Left ventricle myocardium inferior (tissue), 1 donor: ENCODE measurements at places on chromosomes 2 and 18. TPM values are rescaled to one million over a fixed set of nuclear protein-coding genes. Genes with fewer than 3 reads are reported as not detected.

DNA sequence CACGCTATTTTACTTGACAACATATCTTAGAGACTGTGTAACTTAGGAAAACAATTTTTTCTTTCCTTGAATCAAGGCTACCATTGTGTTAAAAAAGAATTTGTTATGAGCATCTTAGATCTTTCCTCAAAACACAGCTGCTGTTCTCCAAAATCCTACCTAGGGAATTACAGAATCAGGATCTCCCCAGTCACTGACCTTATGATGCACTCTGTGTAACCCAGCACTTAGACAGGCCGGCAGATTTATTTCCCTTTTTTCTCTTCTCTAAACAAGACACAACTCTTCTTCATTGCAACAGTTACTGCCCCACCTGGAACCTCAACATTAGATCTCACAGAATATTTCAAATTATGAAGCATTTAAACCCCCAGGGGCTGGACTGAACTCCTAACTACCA, 13.5 kb upstream of the C2orf15 start:
- DNase-seq, result no peak

- no peak for DNase-seq
These were observed 273.3 kb downstream of the ZNF407 start for GRCh38 chr18:74870950-74871349.

DNA sequence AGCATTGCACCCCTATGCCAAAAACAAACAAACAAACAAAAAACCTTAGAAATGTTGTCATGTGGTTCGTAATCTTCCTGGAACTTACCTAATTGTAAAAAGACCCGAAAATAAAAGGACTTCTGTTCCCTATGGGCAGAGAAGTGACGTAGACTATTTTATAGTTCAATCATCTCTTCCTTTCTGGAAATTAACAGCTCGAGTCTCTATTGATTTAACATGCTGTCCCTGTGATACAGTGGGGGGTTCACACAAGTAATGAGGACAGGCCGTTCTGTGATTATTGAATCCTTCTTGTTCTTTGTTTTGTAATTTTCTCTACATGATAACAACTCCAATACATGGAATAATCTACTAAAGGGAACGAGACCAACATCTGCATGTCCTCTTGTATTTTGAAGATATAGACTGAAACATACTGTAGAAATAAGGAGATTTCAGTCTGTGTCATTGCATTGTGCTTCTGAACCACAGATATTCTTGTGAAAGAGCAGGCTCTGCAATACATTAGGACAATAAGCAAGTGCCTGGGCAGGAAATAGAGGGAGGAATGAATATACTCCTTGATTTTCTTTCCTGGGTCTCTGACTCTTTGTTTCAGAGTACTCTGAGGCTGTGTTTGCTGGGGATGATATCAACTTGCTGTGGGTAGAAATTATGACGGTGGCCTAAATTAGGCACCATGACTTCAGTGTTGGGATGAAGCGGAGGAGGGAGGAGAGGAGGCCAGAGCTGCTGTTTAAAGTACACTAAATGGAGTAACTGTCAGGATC, 65.7 kb upstream of the PPM1B start:
- no peak for DNase-seq

- no peak for DNase-seq
These were observed 136.2 kb downstream of the RGPD3 start for GRCh38 chr2:106332054-106332453.

AMER3 gene
- not detected for total RNA-seq

- no peak for DNase-seq
These were observed 55.3 kb downstream of the RFTN2 start for GRCh38 chr2:197620133-197620532.

TYW5 gene
- total RNA-seq, result 2.9 TPM

GRCh38 chr18:38329145-38329544, 763.5 kb upstream of the CELF4 start:
- no peak for DNase-seq

- no peak for DNase-seq
These were observed 134.6 kb downstream of the DHRS9 start for GRCh38 chr2:169203952-169204351.
